Glomerular endothelial cell (primary cell): ENCODE measurements at places on chromosomes 4 and X.

- no peak for DNase-seq
These were observed 40.5 kb upstream of the GPR78 start for GRCh38 chr4:8539661-8540060.

- DNase-seq: no peak
These were observed 13.5 kb upstream of the GRIA3 start for GRCh38 chrX:123170546-123170945.

GRCh38 chr4:141486375-141486997 is 149.9 kb upstream of the IL15 start:
- no peak for DNase-seq

GRCh38 chrX:16528620-16529019 is 121.3 kb upstream of the S100G start:
- no peak for DNase-seq
